Airway epithelial cell (primary cell): ENCODE measurements at places on chromosomes 11 and 22. TPM values are rescaled to one million over a fixed set of nuclear protein-coding genes. Genes with fewer than 3 reads are reported as not detected.

The GAL3ST1 gene
- not detected in 2 replicates for total RNA-seq

The SULT4A1 gene
- total RNA-seq = 0.09 and 0.21 TPM in 2 replicates

The OR11H1 gene
- total RNA-seq = not detected in 2 replicates

The PHLDA2 gene
- 126 TPM in 2 replicates for total RNA-seq

The C11orf91 gene
- not detected in 2 replicates for total RNA-seq

The FAM180B gene
- total RNA-seq = not detected in 2 replicates

The MMP27 gene
- total RNA-seq = not detected in 2 replicates

The MAPK8IP2 gene
- total RNA-seq = 0.35 and 0.65 TPM in 2 replicates

The TBC1D22A gene
- 22.2 and 26.8 TPM in 2 replicates for total RNA-seq

The OR52N4 gene
- not detected in 2 replicates for total RNA-seq

The C22orf31 gene
- total RNA-seq = not detected in 2 replicates

The PANX1 gene
- 37.7 and 39.9 TPM in 2 replicates for total RNA-seq

The PGGHG gene
- 3.7 and 4.0 TPM in 2 replicates for total RNA-seq

The SMIM38 gene
- total RNA-seq = not detected in 2 replicates

The CRYAB gene
- total RNA-seq = 4.2 and 16.6 TPM in 2 replicates

The UCP3 gene
- total RNA-seq = not detected in 2 replicates

The OR5P2 gene
- total RNA-seq = not detected in 2 replicates

The SMIM35 gene
- not detected in 2 replicates for total RNA-seq

The MADD gene
- total RNA-seq = 14.1 and 15.2 TPM in 2 replicates

The ISX gene
- total RNA-seq = not detected in 2 replicates

The SCGB1D1 gene
- not detected in 2 replicates for total RNA-seq

The GSTT2B gene
- 0.99 and 2.1 TPM in 2 replicates for total RNA-seq

The C11orf98 gene
- total RNA-seq = 85.8 and 91.6 TPM in 2 replicates

The LZTR1 gene
- total RNA-seq = 19.7 and 22.5 TPM in 2 replicates

The DKK3 gene
- 222 and 270 TPM in 2 replicates for total RNA-seq
